ENCODE measurements at places on chromosomes 1 and 21.

- no peak for DNase-seq
These were observed 195.9 kb downstream of the CYYR1 start for GRCh38 chr21:26377111-26377694.

DNA sequence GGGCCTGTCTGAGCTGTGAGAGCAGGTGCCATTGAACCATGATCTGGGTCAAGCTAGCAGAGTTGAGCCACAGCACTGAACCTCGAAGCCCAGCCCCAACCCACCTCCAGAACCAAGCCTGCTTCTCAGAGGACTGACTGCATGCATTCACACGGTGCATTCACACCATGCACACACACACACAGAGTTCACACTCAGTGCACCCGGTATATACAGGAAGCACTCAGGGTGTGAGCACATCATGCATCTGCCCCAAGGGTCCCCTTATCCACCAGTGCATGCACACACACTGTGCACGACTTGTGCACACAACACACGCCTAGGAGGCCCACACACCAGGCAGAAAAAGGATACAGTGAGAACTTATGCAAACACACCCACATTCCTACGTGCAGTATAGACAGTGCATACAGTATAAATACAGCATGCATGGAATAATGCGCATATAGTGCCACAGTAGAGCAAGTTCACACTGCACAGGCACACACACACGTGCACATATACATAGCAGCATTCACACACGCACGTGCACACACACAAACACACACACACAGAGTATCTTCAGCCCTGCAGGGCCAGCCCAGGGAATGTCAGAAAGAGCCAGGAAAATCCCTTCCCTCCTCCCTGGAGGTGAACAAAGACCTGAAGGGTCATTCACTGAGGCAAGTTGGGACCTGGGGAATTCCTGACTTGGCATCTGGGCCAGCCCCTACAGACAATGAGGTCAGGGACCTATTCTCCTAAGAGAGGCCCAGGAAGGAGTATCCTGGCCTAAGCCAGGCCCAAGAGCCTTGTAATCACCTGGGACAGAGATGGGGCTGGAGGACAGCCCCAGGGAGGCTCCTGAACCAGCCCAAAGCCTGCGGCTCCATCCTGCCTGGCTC lies 42.1 kb downstream of the CAMK2N1 start:
- DNase-seq, result no peak

DNA sequence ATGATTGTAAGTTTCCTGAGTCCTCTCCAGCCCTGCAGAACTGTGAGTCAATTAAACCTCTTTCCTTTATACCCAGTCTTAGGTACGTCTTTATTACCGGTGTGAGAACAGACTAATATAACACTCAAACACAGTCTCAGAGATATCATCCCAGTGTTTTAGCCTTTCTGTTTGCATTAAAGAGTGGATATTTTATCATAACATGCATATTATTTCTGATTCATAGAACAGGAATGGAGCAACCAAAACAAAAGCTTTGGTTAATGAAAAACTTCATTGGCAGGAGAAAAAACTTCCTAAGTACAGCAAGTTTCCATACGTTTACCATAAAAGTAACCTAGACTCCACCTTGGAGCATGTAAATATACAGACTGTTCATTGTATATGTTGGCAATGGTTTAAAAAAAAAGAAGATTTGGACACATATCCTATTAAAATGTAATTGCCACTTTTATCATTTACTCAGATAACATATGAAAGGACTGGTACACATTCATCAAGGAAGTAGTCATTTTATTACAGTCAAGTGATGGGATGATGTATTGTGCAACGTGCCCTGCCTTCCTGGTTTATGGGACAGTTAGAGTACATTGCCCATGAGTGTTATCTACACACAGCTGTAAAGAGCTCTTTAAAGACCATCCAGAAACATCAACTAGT lies 144.8 kb downstream of the ETS2 start:
- no peak for DNase-seq

GRCh38 chr1:55726994-55727393 lies 511.8 kb upstream of the USP24 start:
- no peak for DNase-seq

DNA sequence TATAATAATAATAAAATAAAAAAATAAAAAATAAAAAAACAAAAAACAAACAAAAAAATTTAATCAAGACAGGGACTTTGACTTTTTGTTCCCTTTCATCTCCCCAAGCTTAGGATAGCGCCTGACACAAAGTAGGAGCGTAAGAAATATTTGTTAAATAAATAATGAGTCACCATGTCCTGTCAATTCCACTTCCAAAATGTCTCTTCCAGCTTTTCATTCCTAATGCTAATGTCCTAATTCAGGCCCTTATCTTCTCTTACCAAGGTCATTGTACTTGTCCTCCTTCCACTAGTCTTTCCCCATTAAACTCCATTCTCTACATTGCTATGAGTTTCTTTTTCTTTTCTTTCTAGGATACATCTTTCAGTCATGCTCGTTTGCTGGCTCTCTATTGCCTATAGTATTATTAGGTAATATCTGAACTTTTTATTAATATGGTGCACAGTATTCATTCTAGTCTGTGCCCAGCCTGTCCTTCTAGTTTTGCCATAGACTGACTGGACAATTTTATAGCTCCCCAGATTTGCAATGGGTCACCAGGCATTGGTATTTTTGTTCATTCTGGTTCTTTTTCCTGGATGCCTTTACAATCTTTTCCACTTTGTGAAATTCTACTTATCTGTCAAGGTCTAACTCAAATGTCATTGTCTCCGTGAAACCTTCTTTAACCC lies 11.4 kb downstream of the NEXN start:
- DNase-seq, result no peak

DNA sequence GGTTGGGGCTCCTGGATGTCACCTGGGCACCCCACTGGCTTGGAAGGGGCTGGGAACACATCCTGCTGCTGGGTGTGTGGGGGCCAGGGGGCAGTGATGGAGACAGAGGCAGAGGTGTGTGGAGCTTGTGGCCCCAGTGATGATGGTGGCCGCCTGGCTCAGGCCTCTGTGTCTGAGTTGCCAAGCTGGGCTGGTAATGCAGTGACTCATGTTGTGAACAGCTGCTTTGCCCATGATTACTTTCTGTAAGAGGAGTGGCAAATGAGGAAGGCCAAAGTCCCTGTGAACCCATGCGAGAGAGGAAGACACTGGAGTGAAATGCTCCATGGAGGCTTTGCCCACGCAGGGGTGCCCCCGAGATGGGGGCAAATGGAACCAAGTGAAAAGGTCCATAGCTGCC lies 86.8 kb downstream of the KCNJ6 start:
- no peak for DNase-seq

GRCh38 chr1:27816921-27817630 lies 13.5 kb upstream of the PPP1R8 start:
- no peak for DNase-seq

DNA sequence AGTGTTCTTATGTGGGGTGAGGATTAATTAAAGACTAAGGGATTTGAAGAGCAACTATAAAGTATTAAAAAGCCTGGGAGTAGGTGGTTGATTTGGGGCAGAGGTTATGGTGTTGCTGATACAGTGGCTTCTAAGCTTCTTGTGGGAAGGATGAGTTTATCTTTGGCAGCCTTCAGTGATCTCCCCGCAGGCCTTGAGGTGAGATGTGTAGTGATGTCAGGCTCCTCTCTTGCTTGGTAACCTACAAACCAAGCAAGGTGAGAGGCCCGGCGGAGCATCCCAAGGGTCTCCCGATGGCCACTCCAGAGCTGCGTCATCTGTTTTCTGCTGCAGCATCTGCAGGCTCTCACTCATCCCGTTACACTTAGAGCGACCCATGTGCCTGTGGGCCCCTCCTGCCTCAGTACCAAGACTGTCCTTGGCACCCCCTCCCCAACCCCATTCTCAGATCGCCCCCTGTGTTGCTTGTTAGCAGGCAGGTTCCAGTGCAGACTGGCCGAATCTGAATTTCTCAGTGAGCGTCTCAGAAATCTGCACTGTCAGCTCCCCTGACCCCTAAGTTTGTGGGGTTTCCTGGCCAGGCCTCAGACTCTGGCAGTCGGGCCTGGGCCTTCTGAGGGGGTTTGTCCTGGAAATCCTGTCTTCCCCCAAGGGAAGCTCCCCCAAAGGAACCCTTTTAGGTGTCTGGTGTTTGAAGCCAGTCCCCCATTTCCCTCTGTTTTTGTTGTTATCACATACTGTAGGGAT lies 77.9 kb downstream of the GALNT2 start:
- DNase-seq, result no peak

DNA sequence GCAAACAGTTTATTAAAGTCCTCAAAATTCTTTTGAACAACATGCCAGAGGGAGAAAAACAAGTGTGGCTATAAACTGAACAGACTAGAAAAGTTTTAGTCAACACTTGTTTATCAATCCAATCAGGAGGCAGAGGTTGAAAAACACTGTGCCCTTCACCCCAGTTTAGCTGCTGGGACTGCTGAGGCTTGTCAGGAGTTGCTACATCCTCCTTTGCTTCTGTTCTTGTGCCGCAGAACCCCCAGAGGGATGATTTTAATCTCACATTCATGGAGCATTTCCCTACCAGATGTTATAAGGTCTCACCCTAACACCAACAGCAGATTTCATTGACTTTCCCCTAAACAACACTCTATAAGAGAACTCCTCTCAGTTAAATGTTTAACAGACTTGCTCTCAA lies 321.2 kb downstream of the VAV3 start:
- DNase-seq, result no peak

GRCh38 chr1:197180252-197180878 lies 33.9 kb upstream of the ASPM start:
- no peak for DNase-seq

DNA sequence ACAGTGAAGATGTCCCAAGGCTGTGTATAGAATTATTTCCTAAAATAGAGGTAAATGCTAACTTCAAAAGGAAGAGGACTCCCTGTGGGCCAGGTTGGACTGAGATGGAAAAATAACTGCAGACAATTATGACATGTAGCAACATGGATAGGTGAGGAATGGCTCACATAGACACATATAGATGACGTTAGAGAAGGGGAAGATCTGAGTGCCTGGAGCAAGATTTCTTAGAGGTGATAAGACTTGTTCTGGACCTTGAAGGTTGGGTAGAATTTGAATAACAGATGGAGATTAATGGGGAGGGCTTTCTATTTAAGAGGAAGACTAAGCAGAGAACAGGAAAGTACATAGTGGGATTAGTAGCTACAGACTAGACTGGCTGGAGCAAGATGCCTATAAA lies 76.9 kb downstream of the C1orf21 start:
- no peak for DNase-seq

DNA sequence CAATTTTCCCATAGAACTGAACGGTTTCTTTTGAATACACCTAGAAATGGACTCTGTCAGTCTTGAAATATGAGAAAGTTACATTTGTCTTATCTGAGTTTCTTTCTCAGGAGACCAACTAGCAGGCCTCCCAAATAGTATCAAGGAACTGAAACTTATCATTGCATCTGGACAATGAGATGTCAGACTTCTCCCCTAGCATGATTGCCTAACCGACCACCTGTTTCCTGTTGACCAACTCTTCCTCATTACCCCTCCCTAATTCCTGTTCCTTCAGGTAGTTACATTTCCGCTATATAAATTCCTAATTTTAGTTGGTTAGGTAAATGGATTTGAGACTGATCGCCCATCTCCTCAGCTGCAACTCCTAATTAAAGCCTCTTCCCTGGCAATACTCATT lies 1587.3 kb downstream of the NCAM2 start:
- DNase-seq, result no peak

DNA sequence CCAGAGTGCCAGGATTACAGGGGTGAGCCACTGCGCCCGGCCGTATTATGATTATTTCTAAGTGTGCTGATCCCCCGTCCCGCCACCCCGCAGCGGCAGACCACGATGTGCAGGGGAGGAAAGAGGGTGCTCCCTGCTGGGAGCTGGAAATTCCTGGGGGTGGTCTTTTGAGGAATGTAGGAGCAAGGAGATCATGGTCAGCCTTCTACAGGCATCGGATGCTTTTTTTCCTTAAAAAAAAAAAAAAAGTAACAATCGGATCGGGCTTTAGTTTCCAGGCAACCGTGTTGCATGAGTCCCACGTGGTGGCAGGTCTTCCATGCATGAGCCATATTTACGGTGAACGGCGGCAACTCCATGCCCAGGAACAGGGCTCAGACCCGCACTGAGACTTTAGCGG lies 74.2 kb upstream of the COX20 start:
- no peak for DNase-seq

DNA sequence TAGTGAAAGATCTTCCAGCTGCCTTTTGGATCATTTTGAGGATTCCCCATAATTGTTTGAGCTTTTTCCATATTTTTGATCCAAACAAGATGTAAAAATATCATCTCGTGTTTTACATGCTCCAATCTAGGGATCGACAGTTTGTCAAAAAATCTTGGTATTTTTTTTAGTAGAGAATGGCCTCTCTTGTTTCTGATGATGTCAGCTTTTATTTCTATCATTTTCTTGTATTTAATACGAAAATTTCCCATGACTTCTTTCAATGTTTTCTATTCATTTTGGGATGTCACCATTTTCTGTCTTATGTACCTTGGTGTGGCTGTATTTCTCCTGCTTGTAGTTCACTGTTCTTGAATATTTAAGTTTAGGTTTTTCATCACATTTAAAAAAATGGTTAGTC lies 812.0 kb upstream of the NCAM2 start:
- no peak for DNase-seq

- DNase-seq, result no peak
These were observed 86.4 kb upstream of the IGSF21 start for GRCh38 chr1:18021242-18021641.

DNA sequence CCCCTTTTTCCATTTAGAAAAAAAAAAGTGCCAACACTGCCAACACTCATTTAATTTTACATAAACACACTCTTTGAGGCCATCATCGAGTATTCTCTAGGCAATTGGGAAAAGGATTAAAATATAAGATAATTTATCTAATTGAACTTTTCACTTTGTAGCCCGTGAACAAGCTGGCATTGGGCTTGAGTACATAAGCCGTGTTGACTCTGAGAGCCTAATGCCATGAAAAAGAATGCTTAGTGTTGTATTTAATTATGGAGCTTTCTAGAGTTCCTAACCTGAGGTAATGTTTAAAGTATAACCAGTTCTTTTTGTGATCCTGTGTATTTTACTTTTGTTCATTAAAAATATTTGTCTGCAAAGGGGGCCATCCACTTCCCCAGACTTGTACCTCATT lies 193.8 kb downstream of the LYPLAL1 start:
- no peak for DNase-seq

DNA sequence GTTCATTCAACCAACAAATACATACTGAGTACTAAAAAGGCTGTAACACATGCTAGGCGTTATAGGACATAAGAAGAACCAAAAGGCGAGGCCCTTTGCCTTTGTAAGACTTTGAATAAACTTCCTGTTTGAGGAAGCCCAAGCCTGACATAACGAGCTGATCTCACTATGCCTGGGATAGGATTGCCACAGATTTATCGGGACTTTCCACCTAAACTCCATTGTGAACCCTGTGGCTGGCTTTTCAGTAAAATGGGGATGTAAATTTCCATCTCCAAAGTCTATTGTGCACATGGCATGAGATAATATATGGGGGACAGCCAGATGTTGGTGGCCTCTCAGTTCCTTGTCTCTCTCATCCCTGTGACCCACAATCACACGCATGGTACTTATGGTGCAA lies 41.9 kb downstream of the LMO4 start:
- no peak for DNase-seq

GRCh38 chr21:45554477-45555175 lies 12.4 kb upstream of the SLC19A1 start:
- DNase-seq, result peak; percentile 77

- no peak for DNase-seq
These were observed 2.8 kb upstream of the SRRM1 start for GRCh38 chr1:24640288-24640687.

All from stimulated activated naive CD4-positive, alpha-beta T cell treated with Interleukin-2 at 50 U/mL for 16 hours (primary cell).